ENCODE measurements at places on chromosomes 3 and 15. TPM values are rescaled to one million over a fixed set of nuclear protein-coding genes. Genes with fewer than 3 reads are reported as not detected.

GOLGA6L26 gene
- total RNA-seq: not detected

- DNase-seq: no peak
These were observed 8.3 kb upstream of the UBE2E1 start for GRCh38 chr3:23797491-23797890.

- no peak for DNase-seq
These were observed 11.8 kb upstream of the RIOX2 start for GRCh38 chr3:97983933-97984491.

DNA sequence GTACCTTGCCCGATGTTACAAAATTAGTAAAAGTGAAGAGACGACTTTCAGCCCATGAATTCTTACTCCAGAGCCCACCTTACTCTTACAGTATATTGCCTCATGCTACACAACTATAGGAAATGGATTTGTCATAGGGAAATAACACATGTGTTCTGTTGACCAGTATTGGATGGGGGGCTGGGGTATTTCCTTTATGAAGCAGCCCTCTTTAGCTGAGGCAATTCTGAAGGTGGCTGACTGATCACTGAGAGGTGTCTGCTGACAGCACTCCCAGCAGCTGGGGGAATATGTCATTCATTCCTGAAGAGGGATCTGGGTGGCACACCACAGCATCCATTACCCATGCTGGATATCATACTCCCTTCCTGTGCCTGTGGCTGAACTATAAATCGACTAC lies 6.4 kb upstream of the GOLM2 start:
- DNase-seq: no peak

ISG20 gene
- total RNA-seq: 14.2 TPM

DNA sequence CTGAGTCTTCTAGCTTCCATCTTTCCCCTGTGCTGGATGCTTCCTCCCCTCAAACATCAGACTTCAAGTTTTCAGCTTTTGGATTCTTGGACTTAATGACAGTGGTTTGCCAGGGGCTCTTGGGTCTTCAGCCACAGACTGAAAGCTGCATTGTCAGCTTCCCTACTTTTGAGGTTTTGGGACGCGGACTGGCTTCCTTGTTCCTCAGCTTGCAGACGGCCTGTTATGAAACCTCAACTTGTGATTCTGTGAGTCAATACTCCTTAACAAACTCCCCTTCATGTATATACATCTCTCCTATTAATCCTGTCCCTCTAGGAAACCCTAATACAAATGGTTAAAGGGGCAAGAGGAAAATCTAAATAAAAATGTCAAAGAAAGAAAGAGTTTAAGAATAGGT lies 100.1 kb downstream of the ABI3BP start:
- no peak for DNase-seq

- DNase-seq: no peak
These were observed 19.3 kb upstream of the NTRK3 start for GRCh38 chr15:88275804-88276203.

DNA sequence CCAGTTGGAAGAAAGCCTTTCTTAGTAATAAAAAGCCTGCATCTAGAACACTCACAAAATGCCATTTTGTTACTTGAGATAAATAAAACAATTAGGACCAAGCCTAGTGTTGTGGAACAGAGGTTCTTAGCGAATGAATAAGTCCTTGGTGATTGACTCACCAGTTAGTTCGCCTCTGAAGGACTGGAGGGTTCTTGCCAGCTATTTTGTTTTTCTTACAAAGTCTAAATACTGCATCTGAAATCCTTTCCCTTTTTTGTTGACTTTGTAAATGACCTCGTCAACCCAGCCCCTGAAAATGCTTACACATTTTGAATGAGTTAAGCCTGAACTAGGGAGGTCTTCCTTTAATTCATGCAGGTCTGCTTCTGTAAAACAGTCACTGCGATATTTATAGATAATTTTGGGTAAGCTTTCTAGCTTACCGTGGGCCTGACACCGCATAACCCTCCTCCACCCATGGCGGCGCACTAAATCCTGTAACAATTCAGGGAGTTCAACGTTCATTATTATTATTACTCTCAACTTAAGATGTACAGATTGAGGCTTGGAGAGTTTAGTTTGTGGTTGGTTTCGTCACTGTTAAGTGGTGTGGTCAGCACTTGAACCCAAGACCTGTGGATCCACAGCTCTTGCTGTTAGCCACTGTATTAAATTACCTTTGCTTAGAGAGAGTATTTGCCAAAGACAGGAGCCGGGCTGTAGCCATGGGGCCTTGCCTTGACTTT lies 45.0 kb upstream of the SACM1L start:
- no peak for DNase-seq

- no peak for DNase-seq
These were observed 40.2 kb upstream of the MEIS2 start for GRCh38 chr15:37140531-37141058.

GRCh38 chr3:115695090-115695489 lies 71.8 kb downstream of the GAP43 start:
- no peak for DNase-seq

SCAANT1 gene
- not detected for total RNA-seq

MUC4 gene
- 0.08 TPM for total RNA-seq

GRCh38 chr3:114178770-114179368 lies at the start of gene DRD3:
TSS of gene DRD3 (minus strand) at chr3:114179052. CDS start at chr3:114171992, 7,060 bp downstream.
- no peak for DNase-seq

- DNase-seq: no peak
These were observed 44.3 kb upstream of the UBE2E1 start for GRCh38 chr3:23761440-23761896.

FBXO40 gene
- total RNA-seq: 0.23 TPM

ADPRH gene
- 8.6 TPM for total RNA-seq

GRCh38 chr3:193917158-193917557 lies 218.8 kb upstream of the HES1 start:
- no peak for DNase-seq

- DNase-seq: no peak
These were observed 21.4 kb downstream of the ARHGEF26 start for GRCh38 chr3:154142608-154143007.

GOLGA6B gene
- total RNA-seq: 0.36 TPM

PRTG gene
- 3.7 TPM for total RNA-seq

REC114 gene
- not detected for total RNA-seq

- DNase-seq: no peak
These were observed 7.4 kb downstream of the SLC38A3 start for GRCh38 chr3:50212502-50212901.

CYFIP1 gene
- total RNA-seq: 129 TPM

NANOGP8 gene
- total RNA-seq: 4.6 TPM

DNA sequence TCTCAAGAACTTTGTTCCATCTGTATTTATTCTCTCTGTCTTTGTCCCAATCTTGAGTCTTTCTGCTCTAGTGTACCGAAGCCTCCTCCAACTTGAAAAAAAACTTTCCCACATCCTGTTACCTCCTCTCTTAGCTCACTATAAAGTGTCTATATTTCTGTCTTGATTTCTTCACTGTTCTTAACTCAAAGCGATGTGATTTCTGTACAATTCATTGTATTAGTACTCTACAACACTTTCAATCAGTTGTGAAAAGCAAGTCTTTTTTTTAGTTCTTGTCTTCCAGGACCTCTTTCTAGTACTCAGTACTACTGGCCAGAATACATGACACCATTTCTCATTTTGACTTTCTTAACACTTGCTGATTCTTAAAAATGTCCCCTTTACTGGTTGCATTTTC lies 353.5 kb upstream of the SATB1 start:
- DNase-seq: no peak

HRH1 gene
- total RNA-seq: 10.5 TPM

- DNase-seq: no peak
These were observed 638 bp downstream of the BLOC1S6 start for GRCh38 chr15:45587863-45588170.

TERB2 gene
- not detected for total RNA-seq

RETNLB gene
- not detected for total RNA-seq

GRCh38 chr3:71063773-71064290 lies 519.7 kb downstream of the FOXP1 start:
- DNase-seq: no peak

GRCh38 chr3:178663201-178663934 lies 127.1 kb downstream of the KCNMB2 start:
- no peak for DNase-seq

DNA sequence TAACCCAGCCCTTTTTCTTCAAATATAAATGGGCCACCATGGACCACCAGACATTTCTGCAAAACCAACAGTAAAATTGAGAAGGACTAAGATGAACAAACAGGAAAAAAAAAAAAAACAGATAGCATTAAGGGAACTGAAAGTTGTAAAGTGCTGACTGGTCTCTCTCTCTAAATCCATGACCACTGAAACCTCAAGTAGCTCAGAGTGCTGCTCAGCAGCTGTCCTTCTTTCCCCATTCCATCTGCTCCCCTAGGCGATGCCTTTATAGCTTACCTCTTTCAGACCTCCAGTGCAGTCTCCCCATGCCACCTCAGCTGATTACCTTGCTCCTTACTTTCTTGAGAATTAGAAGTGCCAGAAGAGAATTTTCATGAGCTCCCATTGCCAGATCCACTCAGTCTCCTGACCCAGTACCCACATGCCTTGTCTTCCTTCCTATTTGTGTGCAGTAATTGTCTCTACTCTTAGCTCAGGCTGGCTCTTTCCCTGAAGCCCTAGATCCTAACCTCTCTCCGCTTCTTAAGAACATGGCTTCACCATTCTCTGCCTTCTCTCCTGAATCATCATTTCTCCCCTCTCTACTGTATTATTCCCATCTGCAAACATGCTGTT lies 23.9 kb upstream of the XIRP1 start:
- DNase-seq: no peak

DNA sequence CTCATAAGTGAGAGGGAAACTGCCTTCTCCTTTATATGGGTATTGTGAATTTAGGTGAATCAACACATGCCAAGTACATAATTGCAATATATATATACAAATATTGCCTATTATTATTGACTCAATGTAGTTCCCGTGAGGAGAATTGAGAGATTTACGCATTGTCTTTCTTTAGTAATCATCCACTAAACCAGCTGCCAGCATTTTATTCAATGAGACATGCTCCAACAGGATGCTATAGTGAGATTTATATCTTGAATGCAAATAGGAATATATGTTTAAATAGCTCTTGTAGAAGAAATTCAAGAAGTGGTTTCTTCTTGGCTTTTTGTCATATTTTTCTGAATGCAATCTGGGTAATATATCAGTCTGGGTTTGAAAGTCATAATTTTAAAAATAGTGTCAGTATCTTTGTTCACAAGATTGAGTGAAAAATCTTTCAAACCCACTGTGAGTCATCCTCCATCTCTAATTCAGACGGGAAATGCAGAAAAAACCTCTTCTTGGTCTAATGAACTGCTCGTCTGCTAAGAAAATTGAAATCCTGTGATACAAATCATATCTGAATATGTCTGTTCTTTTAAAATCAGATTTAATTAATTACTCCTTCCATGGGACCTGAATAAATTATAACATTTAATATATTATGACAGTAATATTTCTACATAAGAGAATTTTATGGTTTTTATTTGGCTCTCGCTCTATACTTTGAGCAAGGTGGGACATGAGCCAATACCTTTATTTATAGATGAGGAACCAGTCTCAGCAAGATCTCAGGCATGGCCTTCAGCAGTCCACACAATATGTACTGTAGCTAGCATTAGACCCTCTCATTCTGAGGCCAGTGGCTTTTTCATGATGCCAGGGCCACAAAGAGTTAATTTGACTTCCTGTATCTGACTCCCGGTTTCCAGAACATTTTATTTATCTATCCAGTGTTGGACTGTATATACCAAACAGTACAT lies 516.0 kb downstream of the GABRG3 start:
- DNase-seq: no peak

GRCh38 chr15:39403640-39404117 lies 177.2 kb upstream of the THBS1 start:
- DNase-seq: no peak

DNA sequence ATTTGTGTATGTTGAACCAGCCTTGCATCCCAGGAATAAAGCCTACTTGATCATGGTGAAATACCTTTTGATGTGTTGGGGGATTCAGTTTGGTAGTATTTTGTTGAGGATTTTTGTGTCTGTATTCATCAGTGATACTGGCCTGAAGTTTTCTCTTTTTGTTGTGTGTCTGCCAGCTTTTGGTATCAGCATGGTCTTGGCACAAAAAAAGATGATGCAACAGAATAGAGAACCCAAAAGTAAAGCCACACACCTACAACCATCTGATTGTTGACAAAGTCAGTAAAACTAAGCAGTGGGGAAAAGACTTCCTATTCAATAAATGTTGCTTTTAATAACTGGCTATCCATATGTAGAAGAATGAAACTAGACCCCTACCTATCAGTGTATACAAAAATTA lies 77.6 kb downstream of the TCF12 start:
- no peak for DNase-seq

GPR149 gene
- total RNA-seq: not detected

- peak; percentile 76 for DNase-seq
These were observed 453.5 kb downstream of the SOX2 start for GRCh38 chr3:182165234-182165633.

DNA sequence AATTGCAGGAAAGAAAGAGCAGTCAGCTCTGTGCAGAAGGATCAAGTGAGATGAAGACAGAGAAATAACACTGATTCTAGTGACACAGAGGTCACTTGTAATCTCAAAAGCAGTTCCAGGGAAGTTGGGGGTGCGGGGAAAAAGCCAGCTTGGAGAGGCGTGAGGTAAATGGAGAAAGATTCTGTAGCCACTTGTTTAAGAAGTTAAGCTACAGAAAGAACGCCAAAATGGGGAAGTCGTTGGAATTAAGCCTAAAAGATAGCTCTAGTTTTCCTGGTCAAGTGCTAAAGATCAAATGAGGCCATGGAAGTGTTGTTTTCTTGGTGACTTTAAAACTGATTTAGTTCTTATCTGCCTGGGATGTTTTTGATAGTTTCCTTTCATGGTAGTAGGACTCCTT lies 152.0 kb downstream of the GREM1 start:
- no peak for DNase-seq

CD200 gene
- total RNA-seq: 14.3 TPM

TRPM7 gene
- 56.2 TPM for total RNA-seq

GRCh38 chr3:25687742-25688141 lies 23.0 kb upstream of the TOP2B start:
- no peak for DNase-seq

NMNAT3 gene
- total RNA-seq: 9.4 TPM

SLC2A2 gene
- total RNA-seq: not detected

CKMT1B gene
- total RNA-seq: 28.6 TPM

DNA sequence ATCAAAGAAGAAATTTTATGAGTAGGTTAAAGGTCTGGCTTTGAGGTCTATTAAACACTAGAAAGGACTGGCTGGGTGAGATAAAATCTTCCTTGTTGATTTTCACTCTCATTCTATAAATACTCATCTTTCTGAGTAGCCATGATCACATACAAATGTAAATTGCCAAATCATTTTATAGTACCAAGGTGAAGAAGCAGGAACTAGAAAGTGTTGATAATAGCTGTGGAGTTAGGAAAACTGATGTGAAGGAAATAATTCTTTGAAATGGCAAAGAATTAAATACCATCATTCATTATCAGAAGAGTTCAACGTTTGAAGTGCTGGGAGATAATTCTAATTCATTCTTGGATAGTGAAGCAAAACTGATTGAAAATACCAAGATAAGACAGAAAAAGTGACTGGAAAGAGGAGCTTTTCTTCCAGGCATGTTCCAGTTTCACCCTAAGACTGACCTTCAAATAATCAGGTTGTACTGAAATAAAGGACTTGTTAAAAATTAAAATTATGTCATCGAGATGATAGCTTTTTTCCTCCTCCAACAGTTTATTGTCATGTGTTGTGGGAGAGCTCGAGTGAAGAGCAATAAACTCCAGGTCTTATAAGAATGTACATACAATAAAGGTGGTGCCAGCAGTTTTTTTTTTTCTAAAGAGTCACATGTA lies 17.4 kb downstream of the THBS1 start:
- no peak for DNase-seq

- no peak for DNase-seq
These were observed 1178.7 kb downstream of the ROBO1 start for GRCh38 chr3:78588906-78589621.

All from ureter (tissue), 1 donor.